ENCODE measurements at places on chromosomes 5 and 9. TPM values are rescaled to one million over a fixed set of nuclear protein-coding genes. Genes with fewer than 3 reads are reported as not detected.

Gene TRIO
- total RNA-seq: 329 TPM

Gene APC
- total RNA-seq: 83.9 TPM

Gene HSPA5
- 445 TPM for total RNA-seq

Gene SLC27A6
- 0.13 TPM for total RNA-seq

Gene ADGRD2
- not detected for total RNA-seq

Gene TEX48
- not detected for total RNA-seq

Gene CLIC3
- total RNA-seq: 2.9 TPM

Gene CDX1
- total RNA-seq: 0.91 TPM

Gene STING1
- 76.5 TPM for total RNA-seq

Gene CDKN2B
- total RNA-seq: 6.0 TPM

Gene FOXD4L3
- total RNA-seq: 0.10 TPM

Gene FST
- 189 TPM for total RNA-seq

Gene MARVELD2
- total RNA-seq: 1.6 TPM

Gene SV2C
- total RNA-seq: not detected

Gene LCN9
- total RNA-seq: not detected

Gene GRXCR2
- not detected for total RNA-seq

Gene SH3GL2
- 0.07 TPM for total RNA-seq
